ENCODE measurements at places on chromosomes 4 and X.

- no peak for DNase-seq
These were observed 71.0 kb downstream of the PRRG1 start for GRCh38 chrX:37420185-37420584.

DNA sequence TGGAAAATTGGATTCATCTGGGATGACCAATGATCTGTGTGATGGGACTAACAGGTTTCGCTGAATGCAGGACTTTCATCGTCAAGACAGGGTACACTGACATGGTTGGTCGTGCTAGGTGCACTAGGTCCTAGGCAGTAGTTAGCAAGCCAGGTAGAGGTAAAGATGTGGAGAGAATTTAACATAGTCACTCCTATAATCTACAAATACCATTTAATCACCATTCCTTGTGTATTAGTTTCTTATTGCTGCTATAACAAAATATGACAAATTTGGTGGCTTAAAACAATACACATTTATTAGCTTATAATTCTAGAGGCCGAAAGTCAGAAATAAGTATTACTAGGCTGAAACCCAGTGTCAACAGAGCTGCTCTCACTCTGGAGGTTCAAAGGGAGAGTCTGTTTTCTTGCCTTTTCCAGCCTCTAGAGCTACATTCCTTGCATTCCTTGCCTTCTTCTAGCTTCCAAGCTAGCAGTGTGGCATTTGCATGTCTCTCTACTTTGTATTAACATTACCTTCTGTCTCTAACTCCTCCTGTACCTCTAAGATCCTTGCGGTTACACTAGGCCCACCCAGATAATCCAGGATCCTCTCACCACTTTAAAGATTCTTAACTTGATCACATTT, 98.7 kb upstream of the GRIA3 start:
- DNase-seq, result no peak

DNA sequence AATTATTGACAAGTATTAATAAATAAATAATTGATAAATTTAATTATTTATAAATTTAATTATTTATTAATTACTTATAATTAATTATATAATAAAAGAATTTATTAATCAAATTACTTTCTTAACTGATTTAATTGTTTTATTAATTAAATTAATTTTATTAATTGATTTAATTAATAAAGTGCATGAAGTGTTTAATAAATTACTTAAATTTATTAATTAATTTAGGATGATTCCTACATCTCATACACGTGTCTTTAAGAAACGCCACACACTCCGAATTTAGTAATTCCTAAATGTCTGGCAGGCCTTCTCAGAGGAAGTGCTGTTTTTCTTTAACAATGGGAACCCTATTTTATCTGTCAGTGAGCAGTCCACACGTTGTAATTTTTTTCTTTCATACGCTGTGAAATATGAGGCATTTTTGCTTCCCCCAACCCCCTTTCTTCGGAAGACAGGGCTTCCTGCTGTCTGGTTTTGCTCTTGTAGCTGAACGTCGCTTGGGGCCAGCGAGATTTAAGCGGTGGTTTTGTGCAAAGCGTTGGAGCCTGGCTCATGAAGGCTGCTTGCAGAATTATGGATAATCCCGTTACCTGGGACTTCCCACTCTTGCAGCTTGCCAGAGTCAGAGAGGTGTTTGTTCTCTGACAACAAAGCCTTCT, 46.8 kb downstream of the CRLF2 start:
- no peak for DNase-seq

GRCh38 chr4:148057984-148058859, 326.3 kb downstream of the ARHGAP10 start:
- no peak for DNase-seq

DNA sequence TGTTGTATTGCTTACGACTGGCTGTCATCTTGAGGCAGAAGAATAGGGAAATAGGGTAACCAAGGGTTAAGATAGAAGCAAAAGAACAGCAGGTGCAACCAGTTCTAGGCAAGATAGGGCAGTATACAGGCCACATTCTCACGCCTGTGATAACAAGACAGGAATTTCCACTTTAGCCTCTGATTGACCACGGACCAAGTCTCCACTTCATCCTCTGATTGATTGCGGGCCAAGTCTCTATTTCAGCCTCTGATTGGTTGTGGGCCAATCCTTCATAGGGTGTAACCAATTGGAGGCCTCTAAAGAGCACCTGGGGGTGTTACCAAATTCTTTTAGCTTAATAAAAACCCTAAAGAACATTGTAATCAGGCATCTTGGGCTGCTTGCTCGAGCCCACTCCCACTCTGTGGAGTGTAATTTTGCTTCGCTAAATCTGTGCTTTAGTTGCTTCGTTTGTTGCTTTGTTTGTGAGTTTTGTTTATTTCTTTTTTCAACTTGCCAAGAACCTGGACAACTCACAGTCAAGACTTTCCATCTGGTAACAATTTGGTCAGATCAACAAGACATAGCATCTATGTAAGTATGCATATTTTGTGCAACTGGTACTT, 8.7 kb upstream of the TBC1D9 start:
- DNase-seq, result no peak

- no peak for DNase-seq
These were observed 70.1 kb downstream of the INPP4B start for GRCh38 chr4:142776026-142776425.

Measured in HL-60 (cell line).